ENCODE measurements at places on chromosomes 12 and 14.

DNA sequence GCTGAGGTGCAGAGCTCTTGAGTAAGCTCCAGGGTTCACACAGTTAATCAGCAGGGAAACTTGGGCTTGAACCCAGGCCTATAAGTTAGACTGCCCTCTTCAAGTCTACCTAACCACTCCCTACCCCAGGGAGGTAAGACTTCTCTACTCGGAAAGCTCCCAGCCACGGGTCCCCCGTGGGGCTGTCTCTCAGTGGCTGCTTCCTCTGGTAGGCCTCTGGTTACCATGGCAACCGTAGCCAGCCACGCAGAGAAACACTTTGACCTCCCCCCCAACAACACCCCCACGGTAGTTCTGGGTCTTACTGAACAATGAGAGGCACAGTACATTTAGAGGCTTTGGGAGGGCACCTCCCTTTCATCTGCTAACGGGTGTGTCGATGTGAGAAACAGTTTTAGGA, 245.2 kb downstream of the AACS start:
- DNase-seq = no peak

DNA sequence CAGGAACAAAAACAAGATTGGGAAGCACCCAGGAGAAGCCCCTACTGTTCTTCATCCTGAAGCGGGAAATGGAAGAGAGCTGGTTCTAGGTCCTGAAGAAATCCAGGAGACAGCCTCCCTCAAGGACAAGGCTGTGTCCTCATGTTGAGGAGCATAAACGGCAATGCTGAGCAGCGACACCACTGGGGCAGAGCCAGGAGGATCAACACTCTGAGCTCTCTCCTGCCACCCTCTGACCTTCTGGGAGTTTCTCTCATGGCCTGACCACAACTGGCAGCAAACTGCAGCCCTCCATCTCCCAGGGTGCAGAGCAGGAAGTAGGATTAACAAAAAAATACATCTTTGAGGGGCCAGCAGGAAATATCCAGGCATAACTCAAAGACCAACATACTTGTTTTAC, 1292.2 kb upstream of the TMEM132C start:
- no peak for DNase-seq

GRCh38 chr14:54981698-54982097, 45.2 kb downstream of the WDHD1 start:
- no peak for DNase-seq

DNA sequence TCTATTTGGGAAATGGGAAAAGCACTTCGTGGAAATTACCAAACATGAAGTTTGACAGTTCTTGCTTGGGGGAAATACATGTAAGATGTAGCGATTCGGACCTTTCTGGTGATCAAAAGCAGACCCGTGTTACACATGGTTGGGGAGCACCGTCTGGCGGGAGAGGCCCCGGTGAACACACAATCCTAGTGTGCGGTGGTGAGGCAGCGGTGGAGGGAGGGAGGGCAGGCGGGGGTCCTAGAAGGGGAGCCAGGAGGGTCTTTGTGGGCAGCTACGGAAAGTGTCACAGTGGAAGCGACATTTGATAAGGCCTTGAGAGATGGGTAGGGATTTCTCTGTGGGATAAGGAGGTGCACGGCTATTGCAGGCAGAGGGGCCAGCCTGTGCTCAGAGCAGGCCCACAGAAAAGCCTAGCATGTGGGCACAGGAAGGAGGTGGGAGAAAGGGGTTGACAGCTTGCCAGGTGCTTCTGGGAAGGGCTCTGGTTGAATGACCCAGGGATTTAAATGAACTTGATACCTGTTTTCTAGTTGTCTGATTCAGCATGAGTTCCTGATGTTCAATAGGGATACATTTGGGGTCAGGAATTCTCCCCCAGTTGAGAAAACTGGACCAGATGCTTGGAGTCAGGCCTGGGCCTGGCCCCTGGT, 7.2 kb downstream of the MVK start:
- no peak for DNase-seq

- no peak for DNase-seq
Measured at GRCh38 chr12:3596703-3597415, 105.9 kb downstream of the PRMT8 start.

All from SK-N-MC (cell line).